ENCODE measurements at places on chromosomes 3 and 15.

GRCh38 chr3:151468284-151468917 lies 7.5 kb upstream of the IGSF10 start:
- DNase-seq: peak; percentile 13

- DNase-seq: no peak
Measured at GRCh38 chr15:39939487-39940452, 5.9 kb downstream of the EIF2AK4 start.

GRCh38 chr3:186614597-186615483 lies 2.0 kb downstream of the AHSG start:
- no peak for DNase-seq

DNA sequence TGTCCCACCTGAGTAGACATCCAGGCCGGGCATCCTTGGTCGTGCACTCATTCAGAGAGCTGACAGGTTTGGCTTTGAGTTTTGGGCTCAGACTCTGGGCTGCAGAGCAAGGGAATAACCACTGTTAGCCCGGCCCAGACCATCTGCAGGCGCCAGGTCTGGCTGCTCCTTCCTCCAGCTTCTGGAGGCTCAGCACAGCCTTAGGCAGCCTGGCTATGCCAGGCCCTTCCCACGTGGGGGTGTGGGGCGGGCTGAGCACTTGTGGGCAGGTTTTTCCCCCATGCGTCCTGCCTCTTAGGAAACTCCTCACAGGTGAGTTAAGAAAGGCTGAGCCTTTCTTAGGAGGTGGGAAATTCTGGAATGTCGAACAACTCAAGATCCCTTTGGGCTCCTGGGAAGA lies 11.2 kb downstream of the PLA2G4B start:
- DNase-seq: no peak

DNA sequence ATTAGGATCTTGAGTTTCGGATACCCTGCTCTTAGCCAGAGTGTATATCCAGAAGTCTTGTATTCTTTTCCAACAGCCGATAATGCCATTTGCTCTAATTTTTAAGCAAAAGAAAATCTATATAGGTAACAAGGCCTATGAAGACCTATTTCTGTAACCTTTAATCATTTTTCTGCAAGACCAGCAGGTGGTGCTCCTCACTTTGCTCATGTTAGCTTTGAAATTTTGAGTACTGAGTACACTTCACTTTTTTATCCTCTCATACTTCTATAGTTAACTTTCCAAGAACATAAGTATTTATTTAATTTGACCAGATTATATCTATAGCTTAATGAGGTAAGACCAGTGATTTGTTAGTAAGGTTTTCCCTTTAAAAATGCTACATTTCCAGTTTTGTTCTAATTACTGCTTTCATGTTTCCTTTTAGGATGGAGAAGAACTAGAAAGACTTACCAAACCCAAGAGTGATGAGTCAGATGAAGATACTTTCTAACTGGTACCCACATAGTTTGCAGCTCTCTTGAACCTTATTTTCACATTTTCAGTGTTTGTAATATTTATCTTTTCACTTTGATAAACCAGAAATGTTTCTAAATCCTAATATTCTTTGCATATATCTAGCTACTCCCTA lies 20.5 kb downstream of the SLC35A5 start:
- DNase-seq: peak; percentile 37

GRCh38 chr3:87710511-87710910 lies 348.3 kb downstream of the CGGBP1 start:
- DNase-seq: no peak

DNA sequence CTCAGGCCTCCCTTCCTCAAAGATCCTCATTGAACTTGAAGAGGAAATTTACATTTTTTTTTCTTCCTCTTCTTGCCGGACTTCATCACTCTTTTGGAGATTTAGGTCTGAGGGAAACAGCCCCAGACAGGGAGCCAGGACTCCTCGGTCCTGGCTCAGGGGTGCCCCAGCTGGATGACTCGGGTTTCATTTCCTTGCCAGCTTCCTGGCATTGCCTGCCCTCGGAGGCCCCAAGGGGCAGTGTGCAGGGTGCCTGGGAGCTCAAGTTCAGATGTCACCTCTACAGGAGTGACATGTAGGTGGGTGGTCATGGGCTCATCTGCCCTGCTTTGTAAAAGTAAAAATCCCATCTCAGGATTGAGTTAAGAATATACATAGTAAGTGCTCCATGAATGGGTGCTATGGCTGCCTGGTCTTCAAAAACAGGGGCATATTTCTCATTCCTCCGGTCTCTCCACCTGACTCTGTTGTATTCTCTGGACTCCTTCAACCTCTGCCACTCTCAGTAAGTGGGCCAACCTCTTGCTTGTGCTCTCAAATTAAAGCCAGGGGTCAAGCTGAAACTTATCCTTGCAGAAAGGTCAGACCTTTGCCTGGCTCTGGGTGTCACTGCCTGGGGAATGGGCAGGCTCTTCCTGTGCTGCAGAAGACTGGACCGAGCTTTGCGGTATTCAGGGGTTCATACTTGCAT lies 51.8 kb downstream of the SMAD6 start:
- DNase-seq: no peak

DNA sequence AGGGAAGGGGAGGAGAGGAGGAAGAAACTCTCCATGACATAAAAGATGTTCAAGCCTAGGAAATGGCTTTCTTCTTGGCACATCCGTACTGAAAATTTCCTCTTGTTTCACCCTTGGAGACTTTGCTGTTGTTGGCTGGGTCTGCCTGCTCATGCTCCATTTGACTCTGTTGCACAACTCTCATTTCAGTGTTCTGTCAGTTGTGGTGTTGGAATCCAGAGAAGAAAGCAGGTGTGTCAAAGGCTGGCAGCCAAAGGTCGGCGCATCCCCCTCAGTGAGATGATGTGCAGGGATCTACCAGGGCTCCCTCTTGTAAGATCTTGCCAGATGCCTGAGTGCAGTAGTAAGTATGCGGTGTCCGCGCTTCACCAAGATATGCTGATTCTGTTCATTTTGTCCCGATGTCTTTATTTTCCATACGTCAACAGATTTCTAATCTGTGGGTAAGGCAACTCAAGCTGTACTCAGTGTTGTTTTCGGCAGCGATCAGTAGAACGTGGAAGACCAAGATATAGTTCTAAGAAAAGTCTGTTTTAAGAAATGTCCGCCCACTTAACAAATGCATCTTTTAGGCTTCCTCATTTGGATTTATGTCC lies 265.2 kb upstream of the GOLGA6L4 start:
- no peak for DNase-seq

GRCh38 chr15:76310475-76311099 lies 682 bp downstream of the ETFA start:
- no peak for DNase-seq

- no peak for DNase-seq
Measured at GRCh38 chr3:167559924-167560323, 86.1 kb upstream of the SERPINI2 start.

DNA sequence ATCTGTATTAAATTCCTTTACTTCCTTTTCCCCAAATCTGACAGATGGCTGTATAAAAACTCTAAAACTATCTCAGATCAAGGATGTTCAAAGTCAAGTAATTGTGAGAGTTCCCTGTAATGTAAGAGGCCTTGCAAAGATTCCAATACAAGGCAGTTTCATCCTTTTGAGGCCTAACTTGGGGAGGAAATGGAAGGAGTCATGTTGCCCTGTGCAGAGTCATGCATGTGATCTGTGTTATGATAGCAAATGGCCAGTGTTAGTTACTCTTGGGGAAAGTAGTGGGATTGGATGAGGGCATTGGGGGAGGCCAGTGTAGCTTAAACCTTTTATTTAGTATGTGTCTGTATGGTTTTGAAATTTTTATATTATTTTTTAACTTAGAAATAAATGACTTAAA lies 23.7 kb upstream of the FBXL22 start:
- no peak for DNase-seq

DNA sequence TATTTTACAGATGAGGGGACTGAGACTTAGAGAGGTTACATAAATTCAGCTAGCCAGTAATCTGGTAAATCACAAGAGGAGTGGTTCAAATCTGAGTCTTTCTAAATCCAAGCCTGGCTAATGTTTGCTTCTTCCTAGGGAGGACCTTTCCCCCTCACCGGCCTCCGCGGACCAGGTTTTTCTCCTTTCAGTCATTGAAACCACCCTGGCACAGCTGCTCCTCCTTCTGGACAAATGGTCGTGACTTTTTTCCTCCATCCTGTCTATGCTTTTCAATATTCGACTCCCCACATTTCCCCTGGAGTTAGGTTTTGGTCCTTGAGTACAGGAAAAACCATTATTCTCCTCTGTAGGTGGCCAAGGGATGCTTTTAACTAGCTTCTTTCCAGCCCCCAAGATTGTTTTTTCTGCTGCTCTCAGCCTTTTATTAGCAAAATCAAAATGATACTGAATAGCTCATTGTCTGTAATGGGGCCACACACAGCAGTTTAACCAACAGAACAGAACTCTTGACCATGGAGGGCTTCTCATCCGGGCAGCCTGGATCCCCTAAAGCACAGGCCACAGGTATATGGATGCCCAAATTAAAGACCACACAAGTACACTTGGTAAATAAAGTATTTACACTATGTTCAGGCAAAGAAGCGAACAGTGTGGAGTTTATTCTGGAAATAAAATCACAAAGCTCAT lies 85.9 kb upstream of the KLHL25 start:
- DNase-seq: no peak

DNA sequence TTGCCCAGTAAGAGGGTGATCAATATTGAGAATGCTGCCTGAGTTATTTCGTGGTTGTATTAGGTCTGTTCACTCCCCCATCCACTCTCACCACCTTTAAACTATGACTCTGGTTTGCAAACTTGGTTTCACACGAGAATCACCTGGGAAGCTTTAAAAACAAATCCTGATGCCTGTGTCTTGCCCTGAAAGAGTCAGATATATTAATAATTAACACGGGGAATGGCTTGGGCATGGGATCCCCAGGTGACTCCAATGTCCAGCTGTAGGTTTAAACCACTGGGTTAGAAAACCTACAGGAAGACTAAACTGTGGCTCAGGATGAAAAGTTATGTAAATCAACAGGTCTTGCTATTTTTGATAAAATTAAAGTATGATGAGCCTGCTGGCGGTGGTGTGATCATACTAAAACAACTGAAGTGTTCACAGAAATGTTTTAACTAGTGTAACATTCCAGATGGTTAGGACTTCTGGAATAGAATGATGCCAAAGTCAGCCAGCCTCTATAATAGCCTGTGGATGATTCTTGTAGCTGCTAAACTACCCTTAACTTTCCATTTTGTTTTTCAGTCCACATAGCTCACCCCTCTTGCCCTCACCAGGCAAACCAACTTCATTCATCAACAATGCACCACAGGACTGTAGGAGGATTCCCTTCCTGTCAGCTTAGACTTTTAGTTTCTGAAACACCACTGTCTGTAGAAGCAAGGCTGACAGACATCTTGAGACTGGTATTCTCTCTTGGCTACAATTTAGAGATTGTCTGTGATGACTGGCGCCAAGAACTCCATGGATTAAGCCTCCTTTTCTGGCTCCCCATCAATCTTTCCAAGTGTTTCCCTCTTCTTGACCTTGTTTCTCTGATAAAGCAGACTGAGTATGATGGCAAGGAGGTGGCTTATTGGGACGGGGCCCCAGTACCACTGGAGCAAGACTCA lies 119.1 kb upstream of the ADAMTS9 start:
- no peak for DNase-seq

- no peak for DNase-seq
Measured at GRCh38 chr15:90497376-90497775, 32.3 kb upstream of the CRTC3 start.

- DNase-seq: no peak
Measured at GRCh38 chr15:32908872-32909271, 191.1 kb downstream of the GREM1 start.

DNA sequence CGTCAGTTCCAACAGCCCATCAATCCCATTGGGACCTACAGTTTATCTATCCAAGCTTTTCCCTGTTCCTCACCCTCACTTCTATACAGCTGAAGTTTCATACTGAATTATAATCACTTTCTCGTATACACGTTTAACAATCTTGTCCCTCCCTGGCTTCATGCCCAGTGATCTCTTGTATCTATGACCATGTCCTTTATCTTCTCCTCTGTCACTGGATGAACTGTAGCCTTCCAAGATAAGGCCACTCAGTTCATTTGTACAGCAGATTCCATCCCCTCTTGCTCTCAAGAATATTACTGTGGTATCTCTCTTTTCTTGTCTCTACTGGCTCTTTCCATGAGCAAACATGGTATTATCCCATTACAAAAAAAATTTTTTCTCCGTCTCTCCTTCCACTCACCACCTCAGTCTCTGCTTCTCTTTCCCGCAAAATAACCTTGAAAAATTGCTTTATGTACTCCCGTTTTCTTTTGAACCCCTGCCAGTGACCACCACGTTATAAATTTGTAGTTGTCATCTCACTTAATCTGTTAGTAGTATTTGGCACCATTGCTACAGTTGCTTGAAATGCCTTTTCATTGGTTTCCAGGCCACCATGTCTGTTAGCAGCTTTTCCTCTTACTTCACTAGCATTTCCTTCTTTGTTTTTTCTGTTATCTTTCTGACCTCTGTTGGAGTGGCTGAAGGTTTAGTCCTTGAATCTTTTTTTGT lies 9.4 kb downstream of the CTNNB1 start:
- no peak for DNase-seq

GRCh38 chr3:24834442-24834841 lies 339.8 kb upstream of the THRB start:
- no peak for DNase-seq

- no peak for DNase-seq
Measured at GRCh38 chr15:79549196-79549595, 117.1 kb downstream of the MINAR1 start.

DNA sequence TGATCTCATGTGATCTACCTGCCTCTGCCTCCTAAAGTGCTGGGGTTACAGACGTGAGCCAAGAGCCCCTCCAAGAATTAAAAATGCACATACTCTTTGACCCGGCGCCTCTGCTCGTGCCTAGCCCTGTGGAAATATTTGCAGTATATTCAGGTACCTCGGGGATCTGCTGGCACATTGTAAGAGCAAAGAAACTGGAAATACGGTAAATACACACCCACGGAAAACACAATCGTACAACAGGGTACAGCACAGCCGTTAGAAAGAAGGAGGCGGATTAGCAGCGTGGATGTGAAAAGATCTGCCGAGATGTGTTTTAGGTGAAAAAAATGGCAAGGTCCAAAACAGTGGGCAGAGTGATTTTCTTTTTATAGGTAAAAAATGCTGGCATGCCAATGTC lies 6.1 kb upstream of the HDAC11 start:
- DNase-seq: no peak

Measured in retinal pigment epithelial cell (primary cell).